ENCODE measurements at places on chromosomes 6 and 20.

DNA sequence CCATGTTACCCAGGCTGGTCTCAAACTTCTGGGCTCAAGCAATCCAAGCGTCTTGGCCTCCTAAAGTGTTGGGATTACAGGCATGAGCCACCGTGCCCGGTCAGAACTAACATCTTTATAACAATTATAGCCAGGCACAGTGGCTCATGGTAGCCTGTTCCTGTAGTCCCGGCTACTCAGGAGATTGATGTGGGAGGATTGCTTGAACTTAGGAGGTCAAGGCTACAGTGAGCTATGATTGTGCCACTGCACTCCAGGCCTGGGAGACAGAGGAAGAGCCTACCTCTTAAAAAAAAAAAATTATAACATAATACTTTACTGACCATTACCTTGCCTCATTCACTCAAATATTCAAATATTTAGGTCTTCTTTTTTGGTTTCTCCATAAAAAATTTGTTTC, 16.8 kb upstream of the MYMX start:
- H3K4me1 ChIP-seq = no peaks in the 10 kb centered on the region
- no peak overlapping the region for H3K27ac ChIP-seq
- no peaks in the 10 kb centered on the region for H3K27me3 ChIP-seq
- H3K36me3 ChIP-seq = no peaks in the 10 kb centered on the region
- no peak overlapping the region for H3K4me3 ChIP-seq

DNA sequence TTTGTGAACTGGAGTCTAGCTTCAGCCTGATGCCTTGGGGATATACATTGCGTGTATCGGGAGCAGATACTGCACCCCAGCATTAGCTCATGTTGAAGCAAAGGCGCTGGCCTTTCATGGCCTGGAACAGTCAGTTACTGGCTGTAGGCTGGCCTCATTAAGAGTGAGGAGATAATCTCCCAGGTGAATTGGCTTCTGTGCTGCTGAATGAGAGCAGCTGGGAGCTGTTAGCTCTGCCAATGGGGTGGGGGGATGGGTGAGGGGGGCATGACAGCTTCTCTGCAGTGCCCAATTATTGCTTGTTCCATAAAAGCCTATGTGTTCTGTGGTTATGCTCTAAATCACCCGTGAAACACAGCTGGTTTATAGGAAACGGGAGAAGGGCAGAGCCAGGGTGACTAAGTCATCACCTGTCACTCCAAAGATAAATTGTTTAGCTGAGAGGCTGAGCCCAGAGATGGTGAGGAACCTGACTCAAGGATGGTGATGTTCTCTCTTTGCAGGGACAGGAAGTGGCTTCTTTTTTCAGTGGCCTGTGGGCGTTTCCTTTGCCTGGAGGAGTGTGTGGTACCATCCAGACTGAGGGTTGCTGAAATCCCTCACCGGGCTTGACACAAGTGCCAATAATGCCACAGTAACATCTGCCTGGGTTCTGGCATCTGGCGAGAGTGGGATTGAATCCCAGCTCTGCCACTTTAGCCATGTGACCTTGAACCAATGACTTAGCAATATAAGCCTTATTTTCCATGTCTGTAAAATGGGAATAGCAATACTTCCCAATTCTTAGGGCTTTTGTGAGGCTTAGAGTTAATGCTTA, 170.8 kb downstream of the BCAS1 start:
- peak; percentile 73 for DNase-seq
- H3K4me3 ChIP-seq = peak overlapping the region; percentile 21
- H3K27me3 ChIP-seq = no peaks in the 10 kb centered on the region
- H3K36me3 ChIP-seq = no peaks in the 10 kb centered on the region
- H3K4me1 ChIP-seq = peaks cover 65% of the 10 kb centered on the region

DNA sequence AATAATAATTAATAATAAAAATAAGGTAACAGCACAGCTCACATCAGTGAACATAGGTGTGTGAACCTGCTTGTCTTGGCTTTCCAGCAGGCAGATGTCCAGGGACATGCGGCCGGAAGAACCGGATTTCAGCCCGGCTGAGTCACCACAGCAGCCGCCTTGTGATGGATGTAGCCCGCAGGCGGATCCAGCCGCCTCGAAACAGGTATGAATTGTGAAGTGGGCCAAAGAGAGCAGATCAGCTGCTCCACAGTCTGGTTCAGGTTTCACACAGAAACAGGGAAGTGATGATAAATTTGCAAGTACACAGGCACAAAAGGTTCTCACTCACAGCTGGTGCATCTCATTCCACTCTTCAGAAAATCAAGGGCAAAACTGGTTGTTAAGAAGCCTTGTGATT, 55.1 kb downstream of the ID4 start:
- H3K36me3 ChIP-seq = no peaks in the 10 kb centered on the region
- H3K27me3 ChIP-seq = no peaks in the 10 kb centered on the region
- DNase-seq = no peak
- no peak overlapping the region for H3K4me3 ChIP-seq

DNA sequence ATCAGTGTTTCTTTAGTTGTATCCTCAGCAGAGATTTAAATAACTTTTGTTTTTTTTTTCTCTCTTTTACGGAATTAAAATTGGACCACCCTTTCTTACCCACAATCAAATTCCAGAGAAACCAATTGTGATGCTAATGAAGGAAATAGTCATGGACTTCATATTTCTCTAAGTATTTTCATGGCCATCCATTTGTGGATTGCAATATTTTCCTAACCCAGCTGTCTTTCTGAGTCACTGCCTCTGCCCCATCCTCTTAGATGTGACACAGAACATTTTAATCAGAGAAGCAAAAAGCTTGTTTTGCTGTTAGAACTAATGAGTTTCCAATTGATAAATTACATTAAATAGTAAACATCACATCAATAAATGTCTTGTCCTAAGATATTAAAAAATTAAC, 405.5 kb upstream of the ADGRB3 start:
- no peak overlapping the region for H3K4me3 ChIP-seq
- no peak for DNase-seq
- no peaks in the 10 kb centered on the region for H3K27me3 ChIP-seq
- no peaks in the 10 kb centered on the region for H3K36me3 ChIP-seq
- H3K27ac ChIP-seq = no peak overlapping the region

DNA sequence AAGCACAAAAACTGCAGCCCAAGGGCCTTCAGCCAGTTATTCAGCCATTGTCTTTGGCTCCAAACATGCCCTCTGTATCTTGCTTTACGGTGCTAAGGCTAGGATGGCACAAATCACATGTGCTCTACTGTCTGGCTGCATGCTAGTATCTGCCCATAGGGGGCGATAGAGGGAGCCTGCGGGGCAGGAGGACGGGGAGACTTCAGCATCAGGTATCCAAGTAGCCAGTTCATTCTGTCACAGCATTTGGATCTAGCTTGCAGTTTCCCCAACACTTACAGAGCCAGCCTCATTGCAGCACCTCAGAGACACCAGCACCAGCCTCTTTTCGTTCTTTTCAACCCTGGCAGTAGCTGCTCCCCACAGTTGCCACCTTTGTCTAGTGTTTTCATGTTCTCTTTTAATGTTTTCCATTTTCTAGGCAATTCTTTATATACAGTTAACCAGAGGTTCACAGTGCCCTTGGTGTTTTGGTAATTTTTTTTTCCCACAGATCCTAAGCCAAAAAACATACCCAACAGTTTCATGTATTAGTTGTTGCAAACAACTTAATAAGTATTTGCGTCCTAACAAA, 705.9 kb downstream of the PTPRT start:
- H3K36me3 ChIP-seq = no peaks in the 10 kb centered on the region
- H3K27me3 ChIP-seq = no peaks in the 10 kb centered on the region
- no peak overlapping the region for H3K27ac ChIP-seq
- H3K4me3 ChIP-seq = no peak overlapping the region
- DNase-seq = no peak

- H3K4me1 ChIP-seq = peaks cover 19% of the 10 kb centered on the region
- no peak for DNase-seq
- H3K4me3 ChIP-seq = no peak overlapping the region
- H3K27me3 ChIP-seq = peaks cover 47% of the 10 kb centered on the region
- H3K36me3 ChIP-seq = no peaks in the 10 kb centered on the region
- no peak overlapping the region for H3K27ac ChIP-seq
Observed at GRCh38 chr6:30154709-30155519, 6.1 kb downstream of the TRIM10 start.

DNA sequence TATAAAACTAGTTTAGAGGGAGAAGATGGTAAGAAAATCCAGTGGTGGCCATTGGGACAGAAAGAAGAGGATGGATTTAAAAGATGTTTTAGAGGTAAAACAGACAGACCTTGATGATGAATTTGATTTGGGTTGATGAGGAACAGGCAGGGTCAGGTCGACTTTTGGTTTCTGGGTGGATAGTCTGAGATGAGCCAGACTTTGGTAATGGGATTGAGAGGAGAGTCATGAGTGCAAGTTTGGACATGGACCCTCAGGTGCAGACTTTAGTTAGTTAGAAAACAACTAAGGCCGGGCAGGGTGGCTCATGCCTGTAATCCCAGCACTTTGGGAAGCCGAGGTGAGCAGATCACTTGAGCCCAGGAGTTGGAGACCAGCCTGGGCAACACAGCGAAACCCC, 257.9 kb downstream of the MAFB start:
- no peaks in the 10 kb centered on the region for H3K36me3 ChIP-seq
- no peak overlapping the region for H3K4me3 ChIP-seq
- no peaks in the 10 kb centered on the region for H3K4me1 ChIP-seq
- H3K27me3 ChIP-seq = peaks cover 5% of the 10 kb centered on the region
- DNase-seq = no peak

DNA sequence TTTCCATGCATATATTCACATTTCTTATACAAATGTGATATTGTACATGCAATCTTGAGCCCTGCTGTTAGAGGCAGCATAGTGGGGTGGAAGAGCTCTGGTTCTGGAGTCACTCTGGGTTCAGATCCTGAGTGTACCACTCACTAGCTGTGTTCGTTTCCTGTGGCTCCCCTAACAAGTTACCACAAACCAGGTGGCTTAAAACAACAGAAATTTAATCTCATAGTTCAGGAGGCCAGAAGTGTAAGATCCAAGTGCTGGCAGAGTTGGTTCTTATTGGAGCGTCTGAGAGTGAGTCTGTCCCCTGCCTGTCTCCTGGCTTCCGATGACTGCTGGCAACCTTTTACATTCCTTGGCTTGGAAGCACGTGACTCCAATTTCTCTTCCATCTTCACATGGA, 115.6 kb downstream of the MAP3K7 start:
- H3K36me3 ChIP-seq = no peaks in the 10 kb centered on the region
- H3K27ac ChIP-seq = no peak overlapping the region
- H3K27me3 ChIP-seq = no peaks in the 10 kb centered on the region
- no peak overlapping the region for H3K4me3 ChIP-seq
- no peak for DNase-seq

DNA sequence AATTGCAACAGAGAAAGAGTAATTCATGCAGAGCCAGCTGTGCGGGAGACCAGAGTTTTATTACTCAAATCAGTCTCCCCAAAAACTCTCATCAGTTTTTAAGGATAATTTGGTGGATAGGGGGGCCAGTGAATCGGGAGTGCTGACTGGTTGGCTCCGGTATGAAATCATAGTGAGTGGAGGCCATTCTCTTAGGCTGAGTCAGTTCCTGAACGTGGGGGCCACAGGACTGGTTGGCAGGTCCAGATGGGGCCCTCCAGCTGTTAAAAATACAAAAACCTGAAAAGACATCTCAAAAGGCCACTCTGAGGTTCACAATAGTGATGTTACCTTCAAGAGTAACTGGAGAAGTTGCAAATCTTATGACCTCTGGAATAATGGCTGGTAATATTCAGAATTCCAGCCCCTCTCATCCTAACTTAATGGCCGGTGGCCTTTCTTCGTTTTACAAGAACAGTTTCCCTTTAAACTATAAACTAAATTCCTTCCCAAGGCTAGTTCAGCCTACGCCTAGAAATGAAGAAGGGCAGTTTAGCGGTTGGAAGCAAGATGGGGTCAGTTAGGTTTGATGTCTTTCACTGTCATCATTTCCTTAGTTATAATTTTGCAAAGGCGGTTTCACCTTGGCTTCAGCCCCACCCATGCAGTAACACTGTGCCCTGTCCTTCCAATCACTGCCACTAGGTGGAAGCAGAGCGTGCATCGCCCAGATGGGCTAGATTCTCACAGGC, 6.8 kb upstream of the MICA start:
- H3K27ac ChIP-seq = no peak overlapping the region
- no peaks in the 10 kb centered on the region for H3K27me3 ChIP-seq
- peaks cover 11% of the 10 kb centered on the region for H3K36me3 ChIP-seq
- H3K4me1 ChIP-seq = peaks cover 36% of the 10 kb centered on the region
- peak; percentile 90 for DNase-seq

GRCh38 chr6:69706724-69707123, 90.1 kb downstream of the LMBRD1 start:
- peaks cover 49% of the 10 kb centered on the region for H3K36me3 ChIP-seq
- no peak for DNase-seq
- H3K27me3 ChIP-seq = no peaks in the 10 kb centered on the region
- H3K27ac ChIP-seq = no peak overlapping the region

DNA sequence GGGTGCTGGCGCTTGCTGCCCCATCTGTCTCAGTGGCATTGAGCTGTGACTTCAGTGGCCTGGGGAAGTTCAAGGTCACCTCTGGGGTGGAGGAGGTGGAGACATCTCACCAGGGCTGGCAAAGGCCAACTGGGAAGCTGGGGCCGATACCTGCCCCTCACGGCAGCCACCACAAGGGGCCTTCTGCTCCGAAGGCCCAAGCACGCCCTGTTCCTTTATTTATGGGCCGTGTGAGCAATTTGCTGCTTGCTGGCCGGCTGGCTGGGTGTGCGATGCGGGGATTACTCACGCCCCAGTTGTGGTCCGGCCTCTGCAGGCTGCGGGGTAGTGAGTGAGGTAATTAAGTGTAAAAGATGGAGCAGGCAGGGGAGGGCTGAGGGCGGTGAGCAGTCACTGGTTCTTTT, 13.2 kb upstream of the SCRT2 start:
- H3K27ac ChIP-seq = no peak overlapping the region
- H3K4me3 ChIP-seq = no peak overlapping the region
- DNase-seq = no peak
- H3K36me3 ChIP-seq = no peaks in the 10 kb centered on the region
- no peaks in the 10 kb centered on the region for H3K4me1 ChIP-seq

- DNase-seq = peak; percentile 3
- H3K36me3 ChIP-seq = peaks cover 9% of the 10 kb centered on the region
- H3K4me3 ChIP-seq = no peak overlapping the region
- H3K27me3 ChIP-seq = no peaks in the 10 kb centered on the region
- H3K4me1 ChIP-seq = no peaks in the 10 kb centered on the region
Observed at GRCh38 chr20:58710481-58711265, 18.1 kb downstream of the NPEPL1 start.

- H3K27me3 ChIP-seq = no peaks in the 10 kb centered on the region
- no peak overlapping the region for H3K4me3 ChIP-seq
- no peaks in the 10 kb centered on the region for H3K4me1 ChIP-seq
Observed at GRCh38 chr20:40896814-40897700, 131.6 kb upstream of the TOP1 start.

GRCh38 chr6:72261554-72261953, 360.3 kb upstream of the KCNQ5 start:
- no peaks in the 10 kb centered on the region for H3K27me3 ChIP-seq
- no peak overlapping the region for H3K27ac ChIP-seq
- no peaks in the 10 kb centered on the region for H3K36me3 ChIP-seq
- no peak for DNase-seq
- H3K4me1 ChIP-seq = no peaks in the 10 kb centered on the region
- H3K4me3 ChIP-seq = no peak overlapping the region

DNA sequence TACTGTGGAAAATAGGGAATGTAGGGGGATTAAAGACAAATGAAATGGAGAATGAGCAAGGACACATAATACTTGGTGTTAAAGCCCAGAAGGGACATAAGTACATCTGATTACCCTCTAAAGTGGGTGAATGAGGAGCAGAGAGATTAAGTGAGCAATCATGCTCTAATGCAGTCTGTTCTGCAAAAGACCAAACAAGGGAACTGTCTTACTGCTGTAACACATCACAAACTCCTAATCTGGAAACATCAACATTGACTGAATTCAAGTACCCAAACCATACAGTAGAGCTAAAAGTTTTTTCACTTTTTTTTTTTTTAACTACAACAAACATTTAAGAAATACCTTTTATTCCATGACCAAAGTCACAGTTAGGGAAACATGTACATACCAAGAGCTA, 19.3 kb upstream of the SLC17A4 start:
- H3K4me1 ChIP-seq = no peaks in the 10 kb centered on the region
- H3K36me3 ChIP-seq = no peaks in the 10 kb centered on the region
- H3K4me3 ChIP-seq = no peak overlapping the region
- no peak for DNase-seq
- peaks cover 70% of the 10 kb centered on the region for H3K27me3 ChIP-seq
- H3K27ac ChIP-seq = no peak overlapping the region

Measured in activated T-cell treated with anti-CD3 and anti-CD28 coated beads, Interleukin-2, amount 50 U/mL, for 24 hours (primary cell).